NCI-H2171 (cell line): ENCODE measurements at places on chromosomes 3 and 15.

- no peak for DNase-seq
Measured at GRCh38 chr3:43316783-43317460, 30.6 kb downstream of the SNRK start.

- DNase-seq, result no peak
Measured at GRCh38 chr15:34722439-34722836, 32.4 kb downstream of the GJD2 start.

- no peak for DNase-seq
Measured at GRCh38 chr3:29565236-29565635, 284.4 kb downstream of the RBMS3 start.

GRCh38 chr15:42691308-42691707 lies 45.6 kb downstream of the CDAN1 start:
- no peak for DNase-seq

GRCh38 chr3:190048932-190049441 lies 71.7 kb downstream of the P3H2 start:
- peak; percentile 45 for DNase-seq

DNA sequence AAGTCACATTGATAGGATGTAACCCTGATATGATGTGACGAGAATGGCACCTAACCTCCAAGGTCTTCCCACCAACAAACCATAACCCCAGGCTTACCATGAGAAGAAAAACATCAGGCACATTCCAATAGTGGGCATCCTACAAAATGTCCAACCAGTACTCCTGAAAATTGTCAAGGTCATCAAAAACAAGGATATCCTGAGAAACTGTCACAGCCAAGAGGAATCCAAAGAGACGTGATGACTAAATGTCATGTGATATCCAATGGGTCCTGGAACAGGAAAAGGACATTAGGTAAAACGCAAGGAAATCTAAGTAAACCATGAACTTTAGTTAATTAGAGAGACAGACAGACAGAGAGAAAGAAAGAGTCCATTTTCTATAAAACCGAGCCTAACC lies 2.3 kb upstream of the CYP1A2 start:
- no peak for DNase-seq

GRCh38 chr3:2024713-2025112 lies 74.0 kb upstream of the CNTN4 start:
- no peak for DNase-seq
